ENCODE measurements at places on chromosomes 7 and 10. TPM values are rescaled to one million over a fixed set of nuclear protein-coding genes. Genes with fewer than 3 reads are reported as not detected.

GGCT gene
- total RNA-seq = 73.1 TPM

CBLL1 gene
- total RNA-seq = 49.3 TPM

IL2RA gene
- 1,178 TPM for total RNA-seq

CYP2C8 gene
- total RNA-seq = 0.11 TPM

PRSS37 gene
- total RNA-seq = not detected

FXYD4 gene
- total RNA-seq = not detected

GPR85 gene
- total RNA-seq = not detected

TSC22D4 gene
- total RNA-seq = 99.1 TPM

SPDYE6 gene
- not detected for total RNA-seq

MAP3K8 gene
- 42.6 TPM for total RNA-seq

ADAM12 gene
- total RNA-seq = 0.11 TPM

DDC gene
- total RNA-seq = not detected

IFRD1 gene
- total RNA-seq = 58.8 TPM

ZNF316 gene
- total RNA-seq = 26.5 TPM

SLC16A12 gene
- not detected for total RNA-seq

HOXA6 gene
- total RNA-seq = not detected

FAM25G gene
- total RNA-seq = not detected

PRLHR gene
- total RNA-seq = not detected

SH2D4B gene
- 0.11 TPM for total RNA-seq

JAKMIP3 gene
- total RNA-seq = 0.09 TPM

IFIT5 gene
- total RNA-seq = 6.2 TPM

LIPK gene
- not detected for total RNA-seq

All from CD8-positive, alpha-beta memory T cell (primary cell).